Caudate nucleus (tissue), 63 donors: ENCODE measurements at places on chromosomes 12 and 14.
A peak's percentile ranks its signal among the peaks of the same experiment; 100 is the strongest.

GRCh38 chr12:93831374-93831773 lies 154.2 kb downstream of the CRADD start:
- no peak for DNase-seq

DNA sequence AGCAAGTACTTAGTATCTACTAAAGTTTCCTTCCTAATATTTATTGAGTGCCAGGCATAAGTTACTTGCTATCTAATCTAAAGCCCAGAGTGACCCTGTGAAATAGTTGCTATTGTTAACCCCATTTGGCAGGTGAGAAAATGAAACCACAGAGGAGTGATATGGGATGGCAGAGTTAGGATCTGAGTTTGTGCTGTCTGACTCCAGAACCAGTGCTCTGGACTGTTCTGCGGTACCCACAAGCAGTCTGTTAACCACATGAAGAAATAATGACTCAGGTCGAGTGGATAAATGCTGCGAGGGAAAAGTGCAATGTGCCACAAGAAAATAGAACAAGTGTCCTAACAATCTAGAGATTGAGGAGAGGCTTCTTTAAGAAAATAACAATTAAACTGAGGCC lies 60.7 kb upstream of the GZMB start:
- no peak for DNase-seq

DNA sequence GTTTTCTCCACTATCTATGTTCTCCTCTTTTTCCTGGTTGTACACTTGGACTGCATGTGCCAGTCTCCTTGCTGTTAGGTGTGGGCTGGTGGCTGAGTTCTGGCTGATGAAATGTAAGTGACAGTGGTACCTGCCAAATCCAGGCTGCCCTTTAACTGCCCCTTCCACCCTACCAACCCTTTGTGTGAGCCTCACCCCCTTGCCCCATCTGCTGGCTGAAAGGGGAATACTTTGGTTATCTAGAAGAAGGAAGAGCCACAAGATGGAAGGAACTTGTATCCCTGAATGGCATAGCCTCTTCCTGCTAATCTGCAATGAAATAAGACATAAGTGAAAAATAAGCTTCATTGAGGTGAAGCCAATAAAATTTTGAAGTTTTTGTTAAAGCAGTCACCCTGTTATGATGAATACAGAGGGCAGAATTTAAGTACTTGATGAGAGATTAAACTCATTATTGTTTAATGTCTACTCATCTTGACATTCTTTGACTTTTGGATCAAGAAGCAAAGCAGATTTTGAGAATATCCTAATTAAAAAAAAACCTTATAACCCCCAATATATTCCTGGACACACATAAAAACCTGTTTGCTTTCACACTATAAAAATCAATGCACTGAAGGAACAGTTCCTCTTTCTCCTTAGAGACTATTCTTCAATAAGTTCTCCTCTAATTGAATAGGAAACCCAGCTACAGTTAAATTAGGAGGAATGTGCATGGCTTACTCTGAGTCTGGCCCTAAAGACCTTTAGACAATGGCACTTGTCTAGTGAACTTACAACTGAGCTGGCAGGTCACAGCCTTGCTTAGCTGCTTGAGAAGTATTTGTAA lies 262.6 kb upstream of the BTG1 start:
- DNase-seq, result no peak

- DNase-seq, result no peak
Measured at GRCh38 chr14:26276757-26277156, 321.1 kb downstream of the NOVA1 start.

DNA sequence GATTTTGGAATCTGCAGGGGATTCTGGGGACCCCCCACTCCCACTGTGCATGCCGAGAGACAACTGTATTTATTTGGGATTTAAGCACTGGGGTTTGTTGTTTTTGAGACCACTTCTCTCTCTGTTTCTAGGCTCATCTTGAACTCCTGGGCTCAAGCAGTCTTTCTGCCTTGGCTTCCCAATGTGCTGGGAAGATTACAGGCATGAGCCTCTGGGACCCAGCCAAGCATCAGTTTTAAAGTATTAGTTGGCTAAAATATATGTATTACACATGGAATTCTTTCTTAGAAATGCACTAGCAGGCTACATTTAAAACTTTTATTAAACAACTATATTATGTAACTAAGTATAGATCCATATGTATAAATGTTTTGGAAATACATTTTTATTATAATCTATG lies 78.3 kb downstream of the AEBP2 start:
- DNase-seq, result no peak

DNA sequence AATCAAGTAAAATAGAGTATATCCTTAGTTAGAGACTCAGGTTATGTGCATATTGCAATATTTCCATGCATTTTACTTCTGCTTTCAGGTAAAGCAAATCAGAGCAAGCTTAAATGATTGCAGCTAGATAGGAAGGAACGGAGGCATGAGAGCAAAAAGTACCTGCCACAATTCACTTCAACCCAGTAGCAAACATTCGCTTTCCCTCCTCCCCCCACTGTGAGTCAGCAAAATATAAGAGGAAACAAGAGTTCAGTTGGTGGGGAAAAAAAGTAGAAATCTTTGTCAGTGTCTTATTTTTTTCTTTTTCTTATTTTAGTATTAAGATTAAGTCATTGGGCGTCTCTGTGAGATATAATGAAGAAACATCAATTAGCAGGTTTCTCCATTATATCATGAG lies 475.4 kb downstream of the NPAS3 start:
- no peak for DNase-seq

- DNase-seq, result no peak
Measured at GRCh38 chr14:42884100-42884499, 1277.4 kb downstream of the LRFN5 start.

DNA sequence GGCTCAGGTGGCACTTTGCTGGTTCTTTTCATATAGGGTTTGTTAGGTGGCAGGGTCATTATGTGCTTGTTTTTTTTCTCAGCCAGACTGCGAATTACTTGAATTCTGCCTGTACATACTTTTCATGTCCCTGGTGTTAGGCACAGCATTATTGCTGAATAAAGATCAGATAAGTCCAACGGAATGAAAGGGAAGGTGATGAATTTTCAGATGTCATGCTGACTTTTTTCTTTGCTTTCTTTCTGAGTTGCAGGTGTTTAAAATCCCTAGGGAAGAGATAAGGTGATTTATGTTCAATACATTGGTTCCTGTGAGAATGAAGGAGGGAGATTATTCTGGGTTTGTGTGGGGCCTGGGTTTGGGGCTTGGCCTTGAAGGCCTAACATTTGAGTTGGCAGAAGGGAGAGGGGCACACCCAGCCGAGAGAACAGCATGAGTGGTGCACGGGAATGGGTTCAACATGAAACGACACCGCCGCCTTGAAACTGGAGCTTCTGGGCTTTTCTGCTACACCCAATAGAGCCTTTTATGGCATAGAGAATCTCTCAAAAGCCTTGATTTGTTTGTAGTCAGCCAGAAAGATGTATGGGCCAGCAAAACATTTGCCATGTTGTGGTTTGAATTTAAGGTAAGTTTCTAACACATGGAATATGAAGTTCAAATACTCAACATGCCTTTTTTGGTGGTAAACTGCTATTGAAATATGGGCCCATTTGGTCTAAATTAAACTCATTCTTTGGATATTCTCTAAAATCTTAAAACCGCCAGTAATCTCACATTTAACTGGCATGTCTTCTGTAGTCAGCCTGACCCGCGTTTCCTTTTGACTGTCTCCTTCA lies 477.0 kb downstream of the PCNX1 start:
- no peak for DNase-seq

- no peak for DNase-seq
Measured at GRCh38 chr12:62749586-62749985, 185.4 kb downstream of the PPM1H start.

- DNase-seq, result no peak
Measured at GRCh38 chr12:56153678-56154065, 1.3 kb downstream of the MYL6B start.

DNA sequence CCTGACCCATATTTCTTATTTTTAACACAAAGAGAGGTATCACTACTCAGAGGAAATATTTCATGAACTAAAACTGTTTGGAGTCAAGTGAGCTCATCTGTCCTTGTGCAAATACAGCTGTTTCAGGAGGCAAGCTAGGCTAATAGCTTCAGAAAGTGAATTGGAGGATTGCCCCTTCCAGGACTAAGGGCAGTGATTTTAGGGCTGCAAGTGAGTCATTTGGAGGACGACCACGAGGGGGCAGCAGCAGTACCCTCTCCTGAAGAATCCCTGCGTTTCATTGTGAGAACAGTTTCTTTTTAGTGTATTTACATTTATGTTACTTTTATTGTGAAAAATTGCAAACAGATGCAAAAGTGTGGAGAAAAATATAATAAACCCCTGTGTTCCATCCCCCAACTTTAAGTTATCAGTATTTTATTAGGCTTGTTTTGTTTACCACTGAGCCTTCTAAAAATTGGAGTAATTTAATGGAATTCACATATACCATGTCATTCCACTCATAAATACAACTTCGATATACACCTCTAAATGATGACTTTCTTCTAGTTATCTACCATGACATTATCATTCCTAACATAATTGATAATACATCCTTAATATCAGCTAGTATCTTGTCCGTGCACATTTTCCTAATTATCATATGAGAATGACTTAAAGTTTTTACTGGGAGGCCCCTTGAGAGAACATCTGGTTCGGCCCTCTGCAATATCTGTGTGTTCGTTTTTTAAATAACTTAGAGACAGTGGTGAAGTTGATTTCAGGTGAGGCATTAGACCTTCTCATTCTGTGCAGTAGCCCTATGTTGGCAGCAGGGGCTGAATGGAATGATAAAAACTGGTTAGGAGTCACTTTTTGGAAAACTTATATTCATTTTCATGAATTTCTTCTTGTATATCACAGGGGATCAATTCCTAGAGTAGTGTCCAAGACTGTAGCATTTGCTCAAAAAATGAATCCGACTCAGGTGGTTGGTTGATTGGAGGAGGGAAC lies 13.7 kb downstream of the FOXJ2 start:
- no peak for DNase-seq

GRCh38 chr12:27462851-27463250 lies 16.3 kb downstream of the SMCO2 start:
- no peak for DNase-seq

GRCh38 chr14:103628221-103628683 lies 759 bp upstream of the KLC1 start:
- peak; percentile 35 for DNase-seq
